NCI-H2029 treated with DMSO at 0.1 percent for 48 hours (cell line): ENCODE measurements at places on chromosomes 13 and 19.

DNA sequence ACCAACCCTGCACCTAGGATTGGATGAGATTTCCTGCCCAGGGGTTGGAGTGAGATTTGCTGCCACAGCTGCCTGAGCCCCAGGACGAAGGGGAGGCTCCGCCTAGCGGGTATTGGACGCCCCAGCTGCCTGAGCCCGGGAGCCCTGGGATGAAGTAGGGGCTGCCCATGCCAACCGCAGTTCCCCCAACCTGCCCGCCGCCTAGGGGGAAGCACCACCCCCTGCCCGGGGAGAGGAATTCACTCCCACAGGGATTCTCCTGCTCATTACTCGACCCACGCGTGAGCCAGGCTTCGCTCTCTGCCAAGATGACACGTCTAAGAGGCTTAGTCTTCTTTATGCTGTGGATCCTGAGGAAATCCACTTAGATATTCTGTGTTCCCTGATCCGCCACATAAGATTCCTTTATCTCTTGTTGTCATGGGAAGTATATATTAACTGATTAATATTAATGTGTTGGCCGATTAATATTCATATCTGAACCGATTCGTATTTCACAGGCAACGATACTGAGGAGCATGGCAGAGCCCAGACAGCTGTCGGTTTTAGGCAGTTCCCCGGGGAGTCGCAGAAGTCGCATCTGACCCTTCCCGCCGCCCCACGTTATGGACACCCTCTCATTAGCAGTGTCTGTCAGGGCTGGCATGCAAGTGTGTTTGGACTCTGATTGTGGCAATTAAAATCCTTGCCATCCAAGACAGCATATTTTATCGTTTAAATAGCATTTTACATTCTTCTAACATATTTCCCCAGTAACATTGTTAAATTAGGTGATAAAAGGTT is 44.5 kb upstream of the KCTD15 start:
- DNase-seq = no peak

DNA sequence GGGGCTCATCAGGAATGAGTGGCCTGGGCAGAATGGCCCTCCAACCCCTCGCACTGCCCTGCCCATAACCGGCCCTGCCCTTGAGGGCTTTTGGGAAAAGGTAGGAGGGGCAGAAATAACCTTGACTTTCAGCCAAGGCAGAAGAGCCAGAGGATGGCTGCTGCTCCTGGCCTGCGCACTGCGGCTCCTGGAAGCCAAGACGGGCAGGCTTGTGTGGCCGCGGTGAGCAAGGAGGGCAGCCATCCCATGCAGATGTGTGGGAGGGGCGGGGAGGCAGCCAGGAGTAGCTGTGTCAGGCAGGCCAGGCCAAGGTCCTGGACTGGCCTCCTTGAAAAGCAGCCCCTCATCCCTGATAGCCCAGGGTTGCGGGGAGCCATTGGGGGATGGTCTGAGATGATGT is 57.6 kb upstream of the URI1 start:
- no peak for DNase-seq

GRCh38 chr13:78323040-78323439 is 280.3 kb downstream of the POU4F1 start:
- DNase-seq = no peak

GRCh38 chr13:82681535-82681934 is 1200.7 kb downstream of the SLITRK1 start:
- DNase-seq = no peak

DNA sequence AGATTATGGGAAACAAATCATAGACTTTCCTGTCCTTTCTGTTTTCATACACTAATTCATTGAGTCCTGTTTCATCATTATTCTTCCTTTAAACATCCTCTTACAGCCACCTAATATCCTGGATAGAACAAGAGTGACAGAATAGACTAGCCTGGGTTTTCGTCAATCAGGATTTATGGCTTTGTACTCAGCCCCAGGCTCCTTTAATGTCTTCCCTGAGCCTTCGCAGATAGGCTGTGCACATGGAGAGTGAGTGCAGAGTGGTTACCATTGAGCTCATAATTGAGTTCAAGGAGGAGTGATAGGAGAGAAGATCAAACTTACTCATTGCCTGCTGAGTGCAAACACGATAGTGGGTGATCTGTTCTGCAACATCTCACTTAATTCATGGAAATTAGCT is 304.9 kb downstream of the TDRD3 start:
- DNase-seq = no peak

GRCh38 chr13:22812793-22813192 is 368.0 kb upstream of the SGCG start:
- peak; percentile 33 for DNase-seq
